NCI-H187 treated with DMSO at 0.1 percent for 48 hours (cell line): ENCODE measurements at places on chromosomes 3 and 15.

GRCh38 chr3:27326629-27327545 is 42.3 kb downstream of the NEK10 start:
- no peak for DNase-seq

DNA sequence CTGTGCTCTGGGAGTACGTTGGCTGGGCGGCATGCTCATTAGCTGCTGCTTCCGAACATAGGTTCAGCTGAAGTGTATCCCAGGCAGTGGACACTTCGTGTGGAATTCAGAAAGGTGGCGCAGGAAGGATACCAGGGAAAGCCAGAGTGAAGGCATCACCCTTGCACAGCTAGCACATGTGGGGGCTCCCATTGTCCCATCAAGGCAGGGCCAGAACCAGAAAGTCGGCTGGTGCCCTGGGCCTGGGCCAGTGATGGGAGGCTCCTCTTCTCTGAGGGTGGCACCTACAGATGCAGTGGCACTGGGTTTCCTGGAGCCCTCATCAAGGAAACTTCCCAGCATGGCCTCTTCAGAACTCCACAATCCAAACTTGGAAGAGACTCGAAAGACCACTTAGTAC is 56.6 kb downstream of the PGPEP1L start:
- no peak for DNase-seq

- no peak for DNase-seq
Measured at GRCh38 chr3:19595884-19596283, 338.1 kb downstream of the EFHB start.

- no peak for DNase-seq
Measured at GRCh38 chr15:55873024-55873720, 120.2 kb downstream of the NEDD4 start.

DNA sequence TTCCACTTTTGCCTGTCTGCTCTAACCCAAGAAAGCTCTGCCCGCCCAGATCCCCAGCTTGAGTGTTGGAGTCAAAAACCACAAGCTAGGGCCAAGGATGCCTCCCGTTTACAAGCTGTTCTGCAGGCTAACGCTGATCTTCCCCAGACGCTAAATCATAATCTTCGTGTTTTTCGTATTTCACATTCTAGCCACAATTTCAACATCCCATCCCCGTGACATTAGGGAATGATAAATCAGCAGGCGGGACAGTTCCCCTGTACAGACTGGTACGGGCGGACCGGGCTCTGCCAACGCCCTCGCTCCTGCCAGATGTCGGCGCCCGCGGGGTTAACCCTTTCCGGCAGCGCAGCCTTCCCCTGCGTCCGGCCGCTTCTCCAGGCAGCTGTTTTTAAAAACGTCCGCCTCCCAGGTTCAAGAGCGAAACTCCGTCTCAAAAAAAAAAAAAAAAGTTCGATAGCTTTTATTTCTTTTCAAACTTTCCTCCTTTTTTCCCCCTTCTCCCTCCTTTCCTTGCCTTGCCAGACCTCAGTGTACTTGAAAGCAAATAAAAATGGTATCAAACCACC is 81.0 kb upstream of the BNC1 start:
- no peak for DNase-seq

DNA sequence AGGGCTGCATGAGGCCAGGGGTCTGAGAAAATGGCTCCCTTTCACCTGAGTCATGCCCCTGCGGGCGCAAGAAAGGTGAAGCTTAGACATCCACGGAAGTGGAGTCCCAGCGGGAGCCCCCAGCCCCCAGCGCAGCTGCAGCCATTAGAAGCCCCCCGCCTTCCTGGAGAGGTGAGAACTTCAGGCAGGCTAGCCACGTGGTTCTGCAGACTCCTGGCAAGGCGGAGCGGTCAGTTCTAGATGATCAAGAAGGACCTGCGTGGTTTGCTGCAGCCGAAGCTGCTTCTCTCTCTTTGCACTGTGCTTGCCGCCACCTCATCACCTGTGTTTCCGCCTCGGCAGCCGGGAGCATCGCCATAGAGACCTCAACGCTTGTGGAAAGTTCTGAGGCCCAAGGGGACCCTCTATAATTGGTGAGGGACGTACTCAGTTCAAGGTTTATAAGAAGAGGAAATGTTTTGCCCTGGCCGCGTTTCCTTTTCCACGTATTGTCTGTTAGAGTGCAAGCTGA is 15.8 kb upstream of the KCNMB3 start:
- DNase-seq, result no peak

DNA sequence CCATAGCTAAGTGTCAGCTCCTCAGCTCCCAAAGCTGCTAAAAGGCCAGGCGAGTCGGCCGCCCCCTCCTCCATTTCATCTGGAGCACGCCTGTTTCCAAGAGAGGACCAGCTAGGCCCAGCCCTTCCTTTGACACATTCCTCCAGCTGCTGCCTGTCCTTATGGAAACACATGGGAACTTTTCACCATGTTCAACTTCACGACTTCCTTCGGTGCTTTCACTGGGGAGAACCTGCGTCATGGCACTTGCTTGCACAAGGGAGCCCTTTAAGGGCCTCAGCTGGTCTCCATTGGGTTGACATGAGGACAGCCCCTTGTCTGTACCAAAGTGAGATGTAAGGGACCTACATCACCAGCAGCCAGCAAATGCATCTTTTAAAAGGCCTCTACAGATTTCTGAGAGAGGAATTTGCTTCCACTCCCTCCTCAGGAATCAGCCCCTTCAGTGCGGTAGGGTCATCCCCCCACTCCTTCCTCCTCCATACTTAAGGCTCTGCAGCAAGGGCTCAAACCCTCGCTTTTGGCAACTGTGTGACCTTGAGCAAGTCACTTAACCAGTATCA is 2.1 kb downstream of the MAGI1 start:
- no peak for DNase-seq

DNA sequence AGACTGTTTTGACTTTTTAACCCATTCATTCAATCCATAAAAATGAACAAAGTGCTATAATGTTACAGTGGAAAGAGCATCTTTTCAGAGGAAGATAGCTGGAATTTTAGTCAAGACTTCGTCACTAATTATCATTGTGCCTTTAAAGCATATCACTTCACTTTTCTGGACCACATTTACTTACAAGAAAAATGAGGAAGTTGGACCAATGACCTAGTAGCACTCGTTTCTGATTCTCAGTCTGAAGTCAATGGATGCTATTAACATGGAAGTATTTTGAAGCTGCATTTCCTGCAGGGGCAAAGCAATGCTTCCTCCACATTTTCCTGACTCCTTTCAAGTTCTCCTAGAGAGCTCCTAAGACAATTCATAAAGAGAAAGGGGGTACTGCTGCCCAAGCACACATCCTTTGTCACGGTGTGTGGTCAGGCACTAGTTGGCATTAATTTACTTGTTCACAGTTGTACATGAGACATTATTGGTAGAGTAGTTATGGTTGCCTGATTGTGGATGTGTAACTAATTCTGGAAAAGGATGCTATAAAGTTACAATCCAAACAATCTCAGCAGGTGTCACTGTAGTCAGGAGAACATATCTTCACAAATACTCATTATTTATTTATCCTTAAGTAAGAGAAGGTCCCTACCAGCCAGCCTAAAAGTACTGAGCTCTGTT is 1049.1 kb downstream of the FHIT start:
- no peak for DNase-seq

DNA sequence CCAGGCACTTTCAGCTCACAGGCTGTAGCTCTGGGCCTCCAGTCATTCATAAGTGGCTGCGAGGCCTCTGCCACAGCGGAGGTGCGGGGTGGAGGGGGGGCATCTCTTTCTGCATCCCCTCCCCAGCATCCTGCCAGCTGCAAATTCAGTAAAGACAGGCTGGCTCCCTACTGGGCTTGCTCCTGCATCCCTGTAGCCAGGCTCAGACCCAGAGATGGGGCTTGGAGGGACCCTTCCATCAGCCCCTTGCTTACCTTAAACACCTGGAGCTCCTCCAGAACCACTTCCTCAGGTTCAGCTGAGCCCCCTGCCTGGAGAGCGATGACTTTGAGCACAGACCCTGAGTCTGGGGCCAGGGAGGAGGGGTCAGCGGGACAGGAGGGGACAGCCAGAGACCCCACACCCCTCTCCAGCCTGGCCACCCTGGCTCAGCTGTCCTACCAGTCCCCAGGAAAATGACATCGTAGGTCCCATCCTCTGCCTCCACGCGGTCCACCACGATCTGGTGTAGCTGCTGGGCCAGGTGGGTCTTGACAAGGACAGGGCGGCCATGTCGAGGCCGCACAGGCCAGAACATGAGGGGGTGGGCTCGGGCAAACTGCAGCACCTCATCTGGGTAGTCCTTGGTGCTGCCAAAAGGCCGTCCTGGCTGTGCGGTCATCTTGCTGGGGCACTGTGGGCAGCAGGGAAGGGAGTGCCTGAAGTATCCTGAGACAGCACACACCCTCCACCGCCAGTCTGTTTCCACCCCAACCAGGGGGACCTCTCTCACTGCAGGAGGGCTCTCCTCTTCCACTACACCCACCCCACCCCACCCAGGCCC is 5.3 kb downstream of the SEMA3G start:
- no peak for DNase-seq

DNA sequence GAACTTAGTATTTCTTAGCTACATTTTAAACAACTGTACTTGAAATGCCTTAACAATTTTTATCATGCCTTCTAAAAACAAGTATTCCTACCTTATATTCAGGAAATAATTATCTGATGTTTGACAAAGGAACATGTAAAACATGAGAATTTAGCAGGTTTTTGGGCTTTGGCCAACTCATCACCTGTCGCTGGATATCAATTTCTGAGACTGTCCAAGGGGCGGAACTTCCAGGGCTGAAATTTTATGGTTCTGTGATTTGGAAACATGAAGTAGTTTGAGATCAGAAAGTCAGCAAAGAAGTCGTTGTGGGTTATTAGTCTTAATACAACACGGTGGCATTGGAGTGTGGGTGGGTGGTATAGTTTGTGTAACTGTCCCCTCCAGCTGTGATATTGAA is 282.2 kb upstream of the LRRN1 start:
- DNase-seq, result no peak

- no peak for DNase-seq
Measured at GRCh38 chr3:172134352-172134751, 95.0 kb downstream of the FNDC3B start.

GRCh38 chr15:100934726-100935125 is 15.6 kb downstream of the LRRK1 start:
- DNase-seq, result no peak

DNA sequence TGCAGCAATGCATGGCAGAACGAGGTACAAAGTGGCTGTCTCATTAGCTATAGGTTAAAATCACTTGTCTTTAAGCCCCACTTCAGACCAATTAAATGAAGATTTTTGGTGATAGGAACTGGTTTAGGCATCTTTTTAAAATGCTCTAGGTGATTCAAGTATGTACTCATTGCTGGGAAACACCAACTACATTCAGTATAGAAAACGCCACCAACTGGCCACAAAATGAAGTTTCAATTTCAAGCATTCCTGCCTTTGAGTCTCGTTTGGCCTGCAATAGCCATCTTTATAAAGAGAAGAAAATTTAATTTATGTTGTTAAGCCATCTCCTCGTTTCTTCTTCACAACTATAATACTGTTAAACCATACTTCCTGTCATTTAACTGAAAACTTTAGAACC is 587.9 kb downstream of the GBE1 start:
- no peak for DNase-seq

GRCh38 chr3:114218578-114219185 is 18.7 kb downstream of the ZNF80 start:
- no peak for DNase-seq

GRCh38 chr3:43379343-43379742 is 93.0 kb downstream of the SNRK start:
- DNase-seq, result no peak

GRCh38 chr3:52193065-52193464 is 4.9 kb upstream of the ALAS1 start:
- DNase-seq, result no peak

- no peak for DNase-seq
Measured at GRCh38 chr15:45702041-45702440, 67.2 kb downstream of the SQOR start.

- DNase-seq, result no peak
Measured at GRCh38 chr3:38019658-38020341, 9.6 kb downstream of the PLCD1 start.

GRCh38 chr3:25513642-25514266 is 85.7 kb downstream of the RARB start:
- DNase-seq, result no peak

DNA sequence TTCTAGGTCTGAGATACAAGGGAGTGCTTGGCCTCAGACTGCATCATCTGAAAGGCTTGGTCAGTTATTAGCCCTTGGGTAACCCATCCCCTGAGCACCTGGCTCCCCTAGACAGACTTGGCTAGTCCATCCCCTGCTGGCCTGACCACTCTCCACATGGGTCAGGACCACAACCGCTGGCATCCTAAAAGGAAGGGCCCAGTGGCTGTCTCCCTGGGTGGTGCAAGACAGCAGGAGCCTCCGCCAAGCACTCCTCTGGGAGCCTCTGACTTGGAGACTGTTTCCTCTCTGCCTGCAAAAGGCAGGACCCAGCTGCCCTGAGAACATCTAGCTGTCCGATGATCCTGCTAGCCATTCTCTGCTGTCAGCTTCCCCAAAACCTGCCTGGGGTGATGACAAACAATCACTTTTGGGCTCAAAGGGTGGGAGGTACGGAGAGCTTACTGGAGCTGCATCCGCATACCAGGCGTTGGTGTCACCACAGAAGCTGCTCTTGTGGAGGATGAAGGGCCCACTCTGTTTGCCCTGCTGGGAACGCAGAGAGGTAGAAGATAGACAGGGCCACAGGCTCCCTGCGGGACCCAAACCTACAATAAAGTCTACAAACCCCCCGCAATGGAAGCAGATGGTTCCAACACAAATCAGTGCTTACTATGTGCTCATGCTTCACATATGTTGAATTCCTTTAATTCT is 108.0 kb upstream of the PRR20G start:
- no peak for DNase-seq

DNA sequence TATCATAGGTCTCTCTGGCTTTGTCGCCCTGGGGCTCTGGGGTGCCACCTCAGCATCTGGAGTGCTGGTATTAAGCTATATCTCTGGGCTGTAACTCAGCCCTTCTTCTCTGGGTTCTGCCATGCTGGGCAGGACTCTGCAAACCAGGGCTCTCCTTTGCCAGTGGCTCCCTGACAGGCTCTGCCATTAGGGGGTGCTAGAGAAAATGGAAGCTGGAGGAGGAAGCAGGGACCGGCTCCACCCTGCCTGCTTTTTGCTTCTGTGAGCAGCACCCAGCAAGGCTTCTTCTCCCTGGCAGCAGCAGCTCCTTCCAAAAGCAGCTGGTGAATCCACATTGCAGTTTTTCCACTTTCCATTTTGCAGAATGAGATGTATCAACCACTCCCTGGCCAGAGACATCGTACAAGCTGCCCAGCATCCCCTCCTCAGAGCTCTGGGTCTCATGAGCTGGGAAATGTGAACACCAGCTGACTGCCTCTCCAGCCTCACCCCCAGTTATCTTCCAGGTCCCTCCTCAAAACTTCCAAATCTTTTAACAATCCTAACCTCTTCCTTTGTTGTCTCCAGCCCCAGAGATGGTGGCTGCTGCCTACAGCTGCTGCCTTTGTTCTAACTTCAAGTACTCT is 165.0 kb downstream of the ABHD5 start:
- DNase-seq, result no peak
